Cortex of kidney (tissue), 1 donor: ENCODE measurements at places on chromosomes 12 and 14.

DNA sequence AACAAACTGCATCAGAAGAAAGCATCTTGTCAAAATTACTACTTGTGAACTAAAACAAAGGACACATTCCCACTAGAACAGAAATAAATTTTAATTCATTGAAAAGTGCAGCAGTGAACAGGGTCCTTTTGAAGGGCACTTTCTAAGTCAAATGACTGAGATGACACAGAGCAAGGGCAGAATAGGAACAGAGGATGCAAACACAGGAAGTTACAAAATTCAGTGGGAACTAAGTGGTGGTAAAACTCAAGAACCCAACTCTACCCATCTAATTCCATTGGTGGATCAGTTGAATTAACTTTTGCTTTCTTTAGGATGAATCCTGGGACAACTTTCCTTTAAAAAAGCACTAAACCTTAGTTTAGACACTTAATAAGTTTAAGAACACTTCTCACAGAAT is 45.8 kb downstream of the GNS start:
- DNase-seq: no peak

DNA sequence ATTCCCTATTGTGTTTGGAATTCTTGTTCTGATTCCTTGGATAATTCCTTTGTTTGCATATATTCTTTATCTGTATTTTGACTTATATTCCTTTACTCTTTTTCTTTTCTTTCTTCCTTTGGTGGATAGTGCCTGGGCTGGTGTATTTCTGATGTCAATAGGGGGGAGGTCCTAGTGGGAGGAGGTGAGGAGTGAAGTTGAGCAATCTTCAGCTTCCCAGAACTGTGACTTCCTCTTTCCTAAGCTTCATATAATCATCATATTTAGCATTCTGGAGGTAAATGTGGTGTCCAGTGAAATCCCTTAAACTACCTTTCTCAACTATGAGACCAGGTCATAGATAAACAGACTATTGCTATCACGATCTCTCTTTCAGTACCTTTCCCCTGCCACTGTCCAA is 29.6 kb upstream of the TBPL2 start:
- no peak for DNase-seq

DNA sequence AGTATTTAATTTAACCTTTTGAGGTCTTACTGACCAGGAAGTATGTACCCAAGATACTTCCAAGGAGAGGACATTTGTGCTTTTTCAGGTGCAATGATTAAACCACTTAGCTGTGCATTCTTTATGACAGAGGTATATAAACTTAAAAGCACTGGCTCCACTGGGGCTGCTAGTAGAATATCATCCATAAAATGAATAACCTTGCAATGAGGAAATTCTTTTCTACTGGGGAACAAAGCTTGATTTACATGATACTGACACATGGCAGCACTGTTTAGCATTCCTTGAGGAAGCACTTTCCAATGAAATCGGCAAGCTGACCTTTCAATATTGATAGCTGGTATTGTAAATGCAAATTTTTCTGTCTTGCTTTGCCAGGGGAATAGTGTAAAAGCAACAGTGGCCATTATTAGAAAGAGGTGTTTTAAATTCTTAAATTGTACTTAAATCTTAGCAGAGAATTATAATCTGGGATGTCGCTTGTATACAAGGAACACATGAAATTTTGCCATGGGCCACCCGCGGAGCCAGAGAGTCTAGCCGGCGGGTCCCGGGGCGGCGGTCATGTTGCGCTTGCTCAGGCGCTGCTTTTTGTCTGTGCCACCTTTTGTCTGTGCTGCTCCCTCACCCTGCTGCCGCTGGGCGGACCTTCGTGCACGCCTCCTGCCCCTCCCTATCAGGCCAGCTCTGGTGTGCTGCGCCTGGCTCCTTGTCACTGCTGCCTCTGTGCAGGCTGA is 20.9 kb upstream of the BLTP3B start:
- DNase-seq: no peak

DNA sequence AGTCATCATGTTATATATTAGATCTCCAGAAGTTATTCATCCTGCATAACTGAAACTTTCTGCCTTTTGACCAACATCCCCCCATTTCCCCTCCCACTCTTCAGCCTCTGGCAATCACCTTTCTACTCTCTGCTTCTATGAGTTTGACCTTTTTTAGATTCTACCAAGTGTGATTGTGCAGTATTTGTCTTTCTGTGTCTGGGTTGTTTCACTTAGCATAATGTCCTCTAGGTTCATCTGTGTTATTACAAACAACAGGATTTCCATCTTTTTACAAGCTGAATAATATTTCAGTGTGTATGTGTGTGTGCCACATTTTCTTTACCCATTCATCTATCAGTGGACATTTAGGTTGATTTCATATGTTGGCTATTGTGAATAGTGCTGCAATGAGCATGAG is 11.2 kb upstream of the WSCD2 start:
- no peak for DNase-seq

DNA sequence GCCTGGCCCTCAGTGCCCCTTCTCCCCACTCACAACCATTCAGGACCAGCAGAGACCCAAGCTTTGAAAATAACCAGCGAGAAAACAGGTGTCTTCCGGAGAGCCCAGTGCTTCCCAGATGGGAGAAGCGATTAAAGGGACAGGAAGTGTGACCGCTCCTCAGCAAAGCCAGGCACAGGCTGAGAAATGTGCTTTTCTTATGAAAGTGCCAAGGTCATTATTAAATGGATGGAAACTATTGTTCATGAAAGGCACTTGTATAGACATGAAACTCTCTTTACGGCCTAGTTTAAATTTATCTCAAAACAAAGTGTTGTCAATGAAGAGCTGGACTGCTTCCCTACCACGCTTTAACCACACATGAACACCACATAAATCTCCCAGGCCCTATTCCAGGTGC is 210.4 kb downstream of the SPTSSA start:
- DNase-seq: no peak

- no peak for DNase-seq
Observed at GRCh38 chr14:83830316-83830715, 1699.6 kb upstream of the FLRT2 start.

- DNase-seq: no peak
Observed at GRCh38 chr14:32028599-32028998, 48.5 kb upstream of the ARHGAP5 start.

GRCh38 chr12:20443792-20444191 is 75.5 kb downstream of the PDE3A start:
- no peak for DNase-seq

DNA sequence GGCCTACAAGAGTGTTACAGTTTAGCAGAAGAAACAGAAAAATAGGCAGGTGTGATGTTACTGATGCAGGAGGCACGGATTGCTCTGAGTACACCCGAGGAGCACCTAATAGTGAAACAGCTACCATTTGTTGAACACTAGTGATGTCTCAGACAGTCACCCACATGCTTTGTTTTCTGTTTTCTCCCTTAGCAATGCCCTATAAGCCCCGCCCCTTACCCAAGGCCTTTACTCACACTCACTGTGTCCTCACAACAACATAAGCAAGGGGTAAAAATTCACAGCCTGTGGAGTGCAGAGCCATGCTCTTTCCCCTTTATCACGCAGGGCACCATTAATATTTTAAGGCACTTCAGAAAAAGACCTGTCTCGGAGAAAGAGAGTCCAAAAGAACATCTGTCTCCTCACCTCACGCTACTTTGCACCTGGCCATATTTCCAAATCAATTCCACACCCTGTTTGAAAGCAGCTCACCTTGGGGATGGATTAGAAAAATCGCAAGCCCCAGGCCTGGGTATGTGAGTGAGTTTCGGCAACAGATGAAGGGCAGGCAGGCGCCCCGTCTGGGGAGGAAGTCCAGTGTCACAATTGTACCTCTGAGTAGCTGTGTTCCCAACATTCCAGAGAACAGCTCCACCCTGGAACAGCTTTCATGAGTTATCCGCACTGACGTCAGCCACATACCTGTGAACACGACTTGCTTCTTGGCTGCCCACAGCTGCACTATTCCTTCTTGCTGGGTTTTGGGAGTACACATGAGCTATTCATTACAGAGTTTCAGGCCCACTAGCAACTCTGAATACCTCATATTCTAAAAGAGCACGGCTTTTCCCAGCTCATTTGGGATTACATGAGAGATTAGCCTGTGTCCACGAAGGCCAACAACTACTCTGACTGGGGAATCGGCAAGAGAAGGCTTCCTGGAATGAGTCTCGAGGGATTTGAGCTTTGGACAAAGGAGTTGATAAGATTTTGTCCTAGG is 26.0 kb downstream of the MAPK1IP1L start:
- DNase-seq: no peak

GRCh38 chr14:34103176-34103575 is 152.3 kb upstream of the EGLN3 start:
- no peak for DNase-seq

- no peak for DNase-seq
Observed at GRCh38 chr12:106112145-106112821, 26.5 kb downstream of the NUAK1 start.

DNA sequence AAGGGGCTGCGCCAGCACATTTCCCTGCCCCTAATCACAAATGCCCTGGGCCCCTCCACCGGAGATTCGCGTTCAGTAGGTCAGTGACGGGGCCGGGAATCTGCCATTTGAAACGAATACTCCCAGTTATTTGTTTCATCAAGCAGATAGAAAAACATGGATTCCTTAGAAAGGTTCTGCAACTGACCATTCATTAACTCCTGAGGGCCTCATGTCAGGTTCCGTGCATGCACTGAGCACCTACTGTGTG is 25.6 kb upstream of the UBC start:
- DNase-seq: no peak

DNA sequence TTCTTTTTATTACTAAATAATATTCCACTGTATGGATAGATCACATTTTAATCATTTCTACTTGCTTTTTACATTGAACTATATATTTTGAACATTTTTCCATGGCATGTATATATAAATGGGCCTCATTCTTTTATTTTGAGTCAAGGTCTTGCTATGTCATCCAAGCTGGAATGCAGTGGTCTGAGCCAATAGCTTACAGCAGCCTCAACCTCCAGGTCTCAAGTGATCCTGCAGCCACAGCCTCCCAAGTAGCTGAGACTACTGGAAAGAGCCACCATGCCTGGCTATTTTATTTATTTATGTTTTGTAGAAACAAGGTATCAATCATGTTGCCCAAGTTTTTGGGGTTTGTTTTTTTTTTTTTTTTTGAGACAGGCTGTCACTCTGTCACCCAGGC is 7.6 kb downstream of the FCF1 start:
- no peak for DNase-seq

DNA sequence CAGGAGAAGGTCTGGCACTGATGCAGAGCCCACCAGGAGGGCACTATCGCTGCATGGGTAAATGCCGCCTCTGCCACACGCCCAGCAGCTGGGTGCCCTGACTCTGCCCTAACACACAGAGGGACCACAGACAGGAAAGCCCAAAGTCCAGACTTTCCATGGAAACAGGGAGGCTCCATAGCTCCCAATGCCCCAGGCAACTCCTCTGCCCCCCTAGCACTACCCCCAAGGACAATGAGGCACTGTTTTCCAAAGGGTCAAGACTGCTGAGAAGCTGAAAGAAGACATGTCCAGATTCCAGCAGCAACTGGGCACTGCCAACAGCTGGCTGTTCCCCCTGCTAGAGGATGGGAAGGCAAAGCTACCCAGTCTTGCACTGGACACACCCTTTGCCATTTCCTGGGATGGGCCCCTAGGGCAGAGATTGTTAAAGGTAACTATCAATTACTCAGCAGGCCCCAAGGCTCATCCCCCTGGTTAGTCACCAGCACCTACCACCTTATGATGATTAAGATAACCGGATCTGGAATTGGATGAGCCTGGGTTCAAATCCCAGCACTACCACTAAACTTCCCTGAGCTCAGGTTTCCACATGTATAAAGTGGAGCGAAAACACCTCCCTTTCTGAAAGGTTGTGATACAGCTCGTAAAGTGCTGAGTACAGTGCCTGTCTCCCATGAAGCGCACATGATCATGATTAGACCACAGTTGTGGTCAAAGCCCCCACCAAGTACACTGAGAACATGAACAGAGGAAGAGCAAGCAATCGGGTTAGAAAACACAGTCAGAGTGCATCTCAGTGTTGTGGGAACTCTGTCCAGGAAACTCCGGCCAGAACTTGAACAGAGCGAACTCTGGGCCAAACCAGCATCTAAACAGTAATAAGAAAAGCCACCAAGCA is 3.3 kb downstream of the PXN start:
- DNase-seq: no peak

GRCh38 chr12:112823582-112824149 is 32.1 kb downstream of the RPH3A start:
- no peak for DNase-seq

DNA sequence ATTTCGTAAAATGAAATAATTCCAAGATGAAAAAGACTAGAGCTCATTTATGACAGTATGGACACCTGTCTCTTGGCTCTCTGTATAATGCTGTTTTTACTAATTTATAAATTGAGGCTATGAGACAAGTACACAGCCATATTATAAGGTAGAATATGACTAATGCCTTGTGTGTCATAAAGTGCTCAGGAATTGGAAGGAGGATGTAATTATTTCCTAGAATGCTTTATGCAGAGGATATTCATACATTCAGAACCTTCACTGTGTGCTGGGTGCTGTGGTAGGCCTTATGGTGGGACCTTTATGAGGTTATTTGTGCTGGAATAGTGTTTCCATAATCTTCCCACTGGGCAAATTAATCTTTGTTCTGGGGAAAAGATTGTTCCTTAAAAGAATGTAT is 13.3 kb downstream of the PCNX1 start:
- DNase-seq: no peak
